ENCODE measurements at places on chromosomes 5 and 9.

DNA sequence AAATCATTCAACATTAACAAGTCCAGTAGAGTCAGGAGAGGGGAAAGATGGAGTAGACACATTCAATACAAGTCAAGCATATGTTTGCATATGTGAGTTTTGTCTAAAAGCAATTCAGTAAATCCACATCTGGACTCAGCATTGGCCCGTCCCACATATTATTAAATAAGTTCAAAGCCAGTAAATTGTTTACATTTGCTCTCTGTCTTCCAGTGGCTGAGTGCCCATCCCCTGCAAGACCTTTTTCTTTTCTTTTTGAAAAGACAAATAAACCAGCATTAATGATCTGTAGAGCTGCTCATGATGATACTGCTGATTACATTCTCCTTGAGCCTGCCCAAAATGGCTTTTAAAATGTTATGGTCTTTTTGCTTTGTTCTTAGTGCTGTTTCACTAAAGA is 71.1 kb downstream of the TNC start:
- no peak for DNase-seq

DNA sequence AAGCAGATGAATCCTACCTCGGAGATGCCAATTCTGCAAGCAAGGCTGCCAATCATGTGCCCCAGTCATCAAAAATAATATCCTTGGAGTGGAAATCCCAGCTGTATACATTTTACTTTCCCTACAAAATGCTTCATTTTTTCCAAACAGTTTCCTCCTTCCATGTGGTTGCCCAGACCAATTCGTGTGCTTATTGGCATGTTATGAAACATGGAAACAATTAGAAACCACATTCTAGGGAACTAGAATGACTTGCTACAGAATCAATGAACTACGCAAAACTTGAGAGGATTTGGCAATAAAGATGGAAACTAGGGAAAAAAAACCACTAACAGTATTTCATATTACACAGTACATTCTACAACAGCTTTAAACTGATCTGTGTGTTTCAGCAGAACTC is 584.5 kb upstream of the DMAC1 start:
- no peak for DNase-seq

- no peak for DNase-seq
These were observed 560.2 kb upstream of the CDH9 start for GRCh38 chr5:27598576-27598975.

GRCh38 chr9:134350416-134350994 is 24.2 kb downstream of the RXRA start:
- DNase-seq = no peak

GRCh38 chr5:9543311-9543920 is 2.5 kb downstream of the SEMA5A start:
- no peak for DNase-seq

- DNase-seq = no peak
These were observed 12.2 kb upstream of the CLINT1 start for GRCh38 chr5:157870837-157871834.

DNA sequence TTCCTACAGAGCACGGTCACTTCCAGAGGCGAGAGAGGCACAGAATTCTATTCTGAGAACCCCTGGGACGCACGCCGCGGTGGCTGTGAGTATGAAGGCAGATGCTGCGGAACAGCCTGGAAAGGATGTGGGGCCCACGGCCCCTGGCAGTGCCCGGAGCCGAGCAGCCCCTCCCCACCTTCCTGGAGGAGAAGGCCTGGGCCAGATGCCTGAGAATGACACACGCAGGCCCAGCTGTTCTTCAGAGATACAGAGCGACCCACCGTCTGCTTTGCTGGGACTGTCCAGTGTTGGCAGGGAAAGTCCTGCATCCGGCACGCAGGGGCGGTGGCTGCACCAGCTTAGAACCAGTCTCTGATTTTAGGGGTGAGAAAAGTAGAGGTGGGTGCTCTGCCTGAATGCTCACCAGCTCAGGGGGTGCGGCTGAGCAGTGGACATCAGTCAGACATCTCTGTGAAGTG is 116.7 kb upstream of the LPCAT1 start:
- no peak for DNase-seq

Measured in neuronal stem cell (in vitro differentiated cells).